Stimulated activated CD8-positive, alpha-beta memory T cell treated with anti-CD3 and anti-CD28 coated beads, Interleukin-7, amount 100 ng/mL, for 1 hour (primary cell): ENCODE measurements at places on chromosomes 5 and 9.

GRCh38 chr9:116320290-116320689 is 166.7 kb downstream of the PAPPA start:
- DNase-seq = no peak

DNA sequence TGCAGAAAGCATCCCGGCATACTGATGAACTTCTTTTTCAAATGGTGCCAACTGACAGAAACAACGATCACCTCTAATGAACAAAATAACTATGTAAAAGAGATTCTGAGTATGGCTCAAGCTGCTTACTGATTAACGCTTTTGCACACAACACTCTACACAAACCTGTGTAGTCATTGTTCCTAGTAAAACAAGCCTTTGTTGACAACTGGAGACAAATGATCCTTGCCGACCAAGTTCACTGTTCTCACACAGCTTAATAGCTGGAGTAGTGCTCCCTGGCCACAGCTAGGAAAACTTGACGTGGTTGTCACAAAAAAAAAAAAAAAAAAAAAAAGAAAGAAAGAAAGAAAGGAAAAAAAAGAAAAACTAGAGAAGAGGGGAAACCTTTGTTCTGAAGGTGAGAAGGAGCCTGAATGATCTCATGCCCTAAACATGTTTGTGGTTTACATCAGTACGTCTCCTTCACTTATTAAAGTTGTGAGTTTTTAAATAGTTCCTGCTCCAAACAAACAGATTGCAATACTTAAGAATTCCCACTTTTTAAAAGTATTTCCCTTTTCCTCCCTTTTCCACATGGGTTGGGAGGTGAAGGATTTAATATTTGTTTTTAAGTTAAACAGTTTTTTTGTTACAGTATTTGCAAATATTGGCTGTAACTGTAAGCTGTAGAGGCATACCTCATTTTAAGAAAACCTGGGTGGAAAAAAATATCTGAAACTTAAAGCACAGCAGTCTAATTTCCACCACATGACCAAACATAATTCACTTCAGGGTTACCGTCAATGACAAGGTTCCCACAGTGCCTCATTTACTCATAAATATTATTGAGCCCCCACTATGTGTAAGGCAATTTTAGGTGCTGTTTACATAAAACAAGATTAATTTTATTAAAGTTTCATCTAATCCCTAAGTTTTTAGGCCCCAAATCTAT is 63.7 kb downstream of the GLIS3 start:
- DNase-seq = no peak

GRCh38 chr5:122156724-122157325 is 27.5 kb downstream of the ZNF474 start:
- no peak for DNase-seq

DNA sequence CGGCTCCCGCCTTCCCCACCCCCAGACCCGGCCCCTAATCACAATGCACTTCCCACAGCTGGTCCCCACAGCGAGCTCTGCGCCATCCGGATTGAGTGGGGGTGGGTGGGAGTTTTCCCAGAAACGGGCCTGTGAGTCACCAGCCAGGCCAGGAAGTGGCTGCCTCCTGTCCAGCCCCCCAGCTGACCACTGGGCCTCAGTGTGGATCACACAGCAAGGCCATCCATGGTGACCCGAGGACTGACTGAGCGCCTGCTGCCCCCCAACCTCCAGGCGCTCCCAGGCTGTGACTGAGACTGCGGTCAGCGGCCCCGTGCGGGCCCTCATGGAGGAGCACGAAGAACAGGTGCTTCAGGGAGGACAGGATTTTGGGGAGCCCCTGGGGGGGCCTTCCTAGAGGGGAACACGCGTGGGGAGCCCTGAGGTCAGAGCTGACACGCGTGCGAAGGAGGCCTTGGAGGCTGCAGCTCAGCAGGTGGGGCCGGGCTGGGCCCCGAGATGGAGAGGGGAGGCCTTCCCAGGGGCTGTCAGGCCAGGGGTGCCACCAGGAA is 48.3 kb upstream of the EGFL7 start:
- DNase-seq = no peak

GRCh38 chr9:126117158-126117425 is 209.5 kb upstream of the MVB12B start:
- DNase-seq = no peak

GRCh38 chr9:97508852-97509251 is 7.4 kb downstream of the TMOD1 start:
- DNase-seq = no peak

DNA sequence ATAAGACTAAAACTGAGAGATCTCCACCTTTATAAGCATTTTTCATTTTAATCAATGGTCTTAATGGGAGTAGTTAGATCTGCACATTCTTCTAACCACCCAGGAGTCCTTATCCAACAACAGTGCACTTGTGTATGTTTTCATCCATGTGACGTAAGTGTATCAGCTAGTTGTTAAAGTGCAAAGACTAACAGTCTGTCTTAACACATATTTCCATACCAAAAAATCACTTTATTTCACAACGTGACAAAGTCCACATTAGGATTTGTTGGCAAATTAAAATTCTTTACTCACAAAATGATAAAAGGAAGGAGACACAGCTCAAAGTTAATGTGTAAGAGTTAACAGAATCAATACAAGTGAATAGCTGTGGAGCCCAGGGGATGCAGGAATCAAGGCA is 1.9 kb upstream of the SMC2 start:
- no peak for DNase-seq

DNA sequence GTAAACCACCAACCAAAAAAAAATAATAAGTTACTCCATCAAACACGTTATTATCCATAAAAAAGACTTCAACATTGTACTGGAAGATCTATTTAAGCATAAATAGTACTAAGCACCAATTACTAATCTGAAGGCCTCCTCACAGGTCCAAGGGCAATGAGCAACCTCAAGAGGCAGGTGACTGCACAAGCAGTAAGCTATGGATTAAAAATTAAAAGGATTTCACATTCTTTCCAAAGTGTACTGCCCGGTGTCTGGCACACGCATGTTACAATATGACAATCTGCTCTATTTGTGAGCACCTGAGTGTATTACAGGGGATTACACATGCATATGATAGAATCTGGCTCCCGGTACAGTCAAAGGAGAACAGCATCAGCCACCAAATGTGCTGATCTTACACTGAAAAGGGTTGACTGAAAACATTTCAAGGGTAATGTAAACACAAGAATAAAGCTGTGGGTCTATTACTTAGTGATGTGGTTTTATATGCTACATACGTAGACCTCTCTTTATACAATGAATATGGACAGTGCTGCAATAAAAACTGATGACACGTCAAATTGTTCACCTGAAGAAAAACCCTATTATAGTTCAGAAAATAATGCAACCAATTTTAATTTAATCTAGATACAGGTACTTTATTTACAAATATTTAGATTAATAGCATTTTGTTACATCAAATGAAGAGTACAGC is 22.8 kb downstream of the RAB14 start:
- DNase-seq = no peak

- no peak for DNase-seq
These were observed 269.1 kb upstream of the MSX2 start for GRCh38 chr5:174455301-174455700.

DNA sequence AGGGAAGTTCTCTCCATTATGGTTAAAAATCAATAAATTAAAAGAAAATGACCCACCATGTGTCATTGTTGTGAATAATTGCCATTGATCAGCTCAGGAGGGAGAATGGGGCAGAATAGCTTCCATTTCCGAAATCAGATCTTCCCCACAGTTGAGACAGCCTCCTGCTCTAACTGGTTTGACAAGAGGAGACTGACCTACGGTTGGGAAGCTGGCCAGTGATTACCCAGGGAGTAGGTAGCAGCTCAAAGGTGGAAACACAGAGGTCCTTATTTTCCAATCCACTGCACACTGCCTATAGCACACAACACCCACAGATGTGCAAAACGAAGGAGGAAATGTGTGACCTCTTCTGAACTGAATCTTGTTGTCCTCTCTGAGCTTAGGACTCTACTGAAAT is 69.0 kb upstream of the DAPK1 start:
- no peak for DNase-seq

GRCh38 chr9:70422371-70423043 is 8.1 kb upstream of the KLF9 start:
- no peak for DNase-seq

- no peak for DNase-seq
These were observed 29.1 kb downstream of the MTX3 start for GRCh38 chr5:79961716-79962574.

GRCh38 chr9:127549751-127550150 is 62.3 kb upstream of the STXBP1 start:
- no peak for DNase-seq

- DNase-seq = no peak
These were observed 21.1 kb downstream of the IRF1 start for GRCh38 chr5:132469380-132470009.

DNA sequence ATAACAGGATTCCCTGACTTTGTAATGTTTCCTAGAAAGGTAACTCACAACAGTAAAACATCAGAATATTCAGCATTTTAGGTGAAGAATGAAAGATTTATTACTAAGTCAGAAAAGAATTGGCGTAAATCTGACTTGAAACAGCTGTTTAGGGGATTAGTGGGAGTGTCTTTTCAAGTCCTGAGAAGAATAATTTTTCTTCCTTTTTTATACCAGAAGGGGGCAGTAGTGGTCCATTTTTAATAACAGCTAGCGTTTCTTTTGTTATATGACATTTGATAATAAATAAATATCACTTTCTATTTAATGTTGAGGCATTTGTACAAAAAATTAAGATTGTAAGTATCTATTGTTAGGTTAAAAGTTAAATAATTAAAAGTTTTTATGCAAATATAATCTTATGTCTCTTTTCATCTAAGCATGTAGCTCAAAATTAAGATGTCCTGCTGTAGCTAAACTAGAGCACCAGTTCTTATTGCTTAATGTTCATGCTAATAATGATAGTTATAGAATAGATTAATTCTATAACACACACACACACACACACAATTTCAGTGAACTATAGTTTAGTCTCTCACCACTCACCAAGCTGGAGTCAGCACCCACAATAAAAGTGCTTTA is 258.7 kb upstream of the ARRDC3 start:
- no peak for DNase-seq

GRCh38 chr9:121354141-121354540 is 15.9 kb downstream of the STOM start:
- no peak for DNase-seq

- DNase-seq = no peak
These were observed 8.5 kb downstream of the ELOVL7 start for GRCh38 chr5:60835554-60835953.

DNA sequence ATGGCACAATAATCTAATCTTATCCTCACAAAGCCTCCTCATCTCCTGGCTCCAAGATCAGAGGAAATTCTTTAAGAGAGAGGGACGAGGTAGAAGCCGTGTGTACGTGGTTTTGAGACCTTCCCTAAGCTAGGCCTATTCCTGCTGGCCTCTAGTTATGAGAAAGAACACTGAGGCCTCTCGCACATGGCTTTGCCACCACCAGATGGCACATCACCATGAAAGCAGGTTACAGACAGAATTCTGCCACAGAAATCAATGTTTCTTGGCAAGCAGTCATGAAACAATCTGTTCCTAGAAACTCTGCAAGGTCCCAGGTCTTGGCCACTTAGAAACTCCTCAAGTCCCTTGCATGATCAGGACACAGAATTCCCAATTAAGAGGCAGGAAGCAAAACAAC is 268.2 kb upstream of the TAS2R1 start:
- no peak for DNase-seq

DNA sequence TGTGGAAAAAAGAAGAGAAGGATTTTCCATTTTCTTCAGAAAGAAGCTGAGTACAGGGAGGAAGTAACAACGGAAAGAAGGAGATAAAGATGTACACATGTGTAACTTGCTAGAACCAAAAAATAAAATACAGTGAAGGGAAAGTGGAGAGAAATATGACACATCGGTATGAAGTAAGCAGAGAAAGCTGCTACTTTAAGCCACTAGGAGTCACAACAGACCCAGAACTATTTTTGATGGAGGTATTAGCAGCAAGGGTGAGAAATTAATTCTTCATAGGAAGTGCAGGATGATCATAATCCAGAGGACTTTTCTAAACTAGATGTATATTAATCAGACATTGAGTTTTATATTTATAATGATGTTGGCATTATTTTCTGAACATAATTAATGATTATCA is 88.5 kb downstream of the FAM174A start:
- no peak for DNase-seq

DNA sequence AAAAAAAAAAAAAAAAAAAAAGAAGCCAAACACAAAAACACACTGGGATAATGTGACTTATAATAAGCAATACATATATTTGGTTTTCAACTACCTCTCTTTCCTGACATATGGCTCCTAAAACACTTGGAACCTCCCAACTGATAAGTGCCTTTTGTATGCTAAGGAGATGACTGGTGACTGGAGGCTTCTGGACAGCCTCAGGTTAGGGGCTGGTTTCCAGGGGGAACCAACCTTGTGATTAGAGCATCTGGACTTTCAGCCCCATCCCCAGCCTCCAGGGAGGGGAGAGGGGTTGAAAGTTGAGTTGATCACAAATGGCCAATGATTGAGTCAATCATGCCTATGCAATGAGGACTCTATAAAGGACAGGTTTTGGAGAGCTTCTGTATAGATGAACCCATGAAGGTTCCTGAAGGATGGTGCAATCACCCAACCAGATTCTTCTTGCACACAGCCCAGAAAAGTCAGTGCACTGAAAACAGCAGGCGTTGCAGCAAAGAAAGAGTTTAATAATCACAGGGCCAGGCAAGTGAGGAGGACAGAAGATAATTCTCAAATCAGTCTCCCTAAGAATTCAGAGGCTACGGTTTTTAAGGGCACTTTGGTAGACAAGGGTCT is 276.7 kb downstream of the AUH start:
- DNase-seq = no peak

DNA sequence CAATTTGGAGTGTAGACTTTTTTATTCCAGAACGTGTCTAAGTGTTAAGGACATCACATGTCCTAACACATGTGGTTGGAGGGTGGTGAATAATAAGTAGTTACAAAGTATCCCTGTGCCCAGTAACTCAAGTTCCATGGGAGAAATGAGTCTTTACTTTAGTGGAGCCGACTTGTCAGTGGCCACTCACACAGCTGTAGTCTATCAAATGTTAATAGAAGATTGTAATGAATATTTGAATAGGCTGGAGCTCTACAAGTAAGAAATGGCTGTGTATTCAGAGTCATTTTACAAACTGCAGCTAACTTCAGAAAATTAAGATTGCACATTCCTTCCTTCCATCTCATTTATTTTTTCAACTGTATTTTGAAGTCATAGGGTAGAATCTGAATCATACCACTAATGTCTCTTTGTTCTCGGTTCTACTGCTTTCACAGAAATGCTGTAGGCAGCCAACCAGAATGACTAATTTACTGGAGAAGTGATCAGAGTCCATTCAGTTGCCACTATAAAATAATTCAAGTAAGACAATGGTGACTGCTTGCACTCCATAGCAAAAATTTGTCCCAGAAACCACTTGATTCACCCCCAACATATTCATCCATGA is 394.8 kb downstream of the NR2F1-AS1 start:
- DNase-seq = no peak

- DNase-seq = no peak
These were observed 74.3 kb downstream of the BOD1 start for GRCh38 chr5:173542159-173542558.

- no peak for DNase-seq
These were observed 64.6 kb downstream of the ACTBL2 start for GRCh38 chr5:57417971-57418370.

GRCh38 chr9:93507768-93508167 is 54.4 kb upstream of the FAM120AOS start:
- no peak for DNase-seq
